ENCODE measurements at places on chromosomes 12 and 14.
A peak's percentile ranks its signal among the peaks of the same experiment; 100 is the strongest.

- DNase-seq, result peak; percentile 57
These were observed 80.0 kb downstream of the NTF3 start for GRCh38 chr12:5511644-5512600.

DNA sequence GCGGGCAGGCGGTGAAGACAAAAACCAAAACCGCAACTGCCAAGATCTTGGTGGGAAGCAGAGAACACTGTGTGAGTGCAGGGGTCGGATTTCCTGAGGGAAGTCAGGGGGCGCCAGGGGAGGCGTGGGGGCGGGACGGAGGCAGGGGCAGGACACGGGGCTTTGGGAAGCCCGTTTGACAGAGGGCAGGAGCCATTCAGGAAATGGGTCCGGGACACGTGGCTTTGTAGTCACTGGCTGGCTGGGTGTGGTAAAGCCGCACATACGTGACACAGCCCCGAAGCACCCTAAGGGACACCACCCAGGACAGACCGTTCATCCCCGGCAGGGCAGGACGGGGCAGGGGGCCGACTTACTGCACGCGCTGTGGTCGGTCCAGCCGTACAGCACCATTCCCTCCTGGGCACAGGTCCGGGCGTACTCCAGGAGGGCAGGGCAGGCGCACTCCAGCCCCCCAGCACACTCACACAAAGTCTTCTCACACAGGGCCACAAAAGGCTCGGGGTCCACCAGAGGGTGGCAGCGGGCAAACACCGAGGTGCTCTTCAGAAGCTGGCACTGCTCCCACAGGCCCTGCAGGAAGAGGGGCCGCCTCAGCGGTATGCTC, 49.4 kb downstream of the VWF start:
- no peak for DNase-seq

- no peak for DNase-seq
These were observed 38.6 kb downstream of the BTG1 start for GRCh38 chr12:92107094-92107493.

GRCh38 chr14:92503756-92504491, 9.7 kb upstream of the RIN3 start:
- DNase-seq, result peak; percentile 67

- no peak for DNase-seq
These were observed 119.7 kb downstream of the PTCSC3 start for GRCh38 chr14:36056845-36057244.

GRCh38 chr12:65537978-65538377, 259.5 kb downstream of the MSRB3 start:
- DNase-seq, result no peak

DNA sequence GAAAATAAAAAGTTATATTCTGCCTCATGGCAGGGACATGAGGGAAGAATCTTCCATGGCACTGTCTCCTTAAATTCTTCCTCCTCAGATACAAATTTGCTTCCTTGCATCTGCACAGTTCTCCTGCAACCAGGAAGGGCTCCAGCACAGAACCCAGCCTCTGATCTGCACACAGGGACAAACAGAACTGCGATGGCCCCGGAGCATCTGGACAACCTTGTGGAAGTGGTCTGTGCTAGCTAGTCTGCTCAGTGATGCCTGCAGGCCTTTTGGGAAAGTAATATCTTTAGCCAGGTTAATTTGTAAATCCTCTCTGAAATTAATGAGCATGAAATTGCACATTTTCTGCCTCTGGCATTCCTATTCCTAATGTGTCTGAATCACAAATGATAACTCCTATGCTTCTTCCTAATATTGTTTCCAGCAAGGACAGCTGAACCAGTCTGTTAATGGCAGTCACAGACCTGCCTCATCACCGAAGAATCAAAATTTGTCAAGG, 74.8 kb downstream of the GRIP1 start:
- DNase-seq, result no peak

DNA sequence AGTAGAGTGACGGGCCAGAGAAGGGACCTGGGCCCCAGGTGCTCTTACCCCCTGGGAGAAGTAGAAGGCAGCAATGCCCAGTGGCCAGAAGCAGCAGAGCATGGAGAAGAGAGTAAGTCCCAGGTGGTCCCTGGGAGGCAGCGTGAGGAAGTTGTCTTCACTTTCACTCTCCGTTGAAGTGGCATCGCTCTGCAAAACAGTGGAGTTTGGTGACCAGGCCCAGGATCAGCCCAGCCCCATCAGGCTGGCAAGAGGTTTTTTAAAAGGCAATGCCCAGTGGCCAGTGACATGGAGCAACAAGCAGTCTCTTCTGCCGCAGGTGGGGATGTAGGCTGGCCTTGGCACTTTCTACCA, 18.2 kb downstream of the SYNDIG1L start:
- DNase-seq, result no peak

All from fibroblast of skin of right quadriceps (primary cell).